ENCODE measurements at places on chromosomes 13 and 19.
A peak's percentile ranks its signal among the peaks of the same experiment; 100 is the strongest.

- no peak for DNase-seq
Observed at GRCh38 chr13:34863360-34864135, 78.5 kb upstream of the NBEA start.

- no peak for DNase-seq
Observed at GRCh38 chr19:48752496-48753365, at the start of gene FUT1. Gene FUT1 (minus strand): TSS chr19:48752641. CDS start chr19:48751281, 1,360 bp downstream.

GRCh38 chr19:30865511-30865910 lies 483.7 kb downstream of the TSHZ3 start:
- DNase-seq: no peak

DNA sequence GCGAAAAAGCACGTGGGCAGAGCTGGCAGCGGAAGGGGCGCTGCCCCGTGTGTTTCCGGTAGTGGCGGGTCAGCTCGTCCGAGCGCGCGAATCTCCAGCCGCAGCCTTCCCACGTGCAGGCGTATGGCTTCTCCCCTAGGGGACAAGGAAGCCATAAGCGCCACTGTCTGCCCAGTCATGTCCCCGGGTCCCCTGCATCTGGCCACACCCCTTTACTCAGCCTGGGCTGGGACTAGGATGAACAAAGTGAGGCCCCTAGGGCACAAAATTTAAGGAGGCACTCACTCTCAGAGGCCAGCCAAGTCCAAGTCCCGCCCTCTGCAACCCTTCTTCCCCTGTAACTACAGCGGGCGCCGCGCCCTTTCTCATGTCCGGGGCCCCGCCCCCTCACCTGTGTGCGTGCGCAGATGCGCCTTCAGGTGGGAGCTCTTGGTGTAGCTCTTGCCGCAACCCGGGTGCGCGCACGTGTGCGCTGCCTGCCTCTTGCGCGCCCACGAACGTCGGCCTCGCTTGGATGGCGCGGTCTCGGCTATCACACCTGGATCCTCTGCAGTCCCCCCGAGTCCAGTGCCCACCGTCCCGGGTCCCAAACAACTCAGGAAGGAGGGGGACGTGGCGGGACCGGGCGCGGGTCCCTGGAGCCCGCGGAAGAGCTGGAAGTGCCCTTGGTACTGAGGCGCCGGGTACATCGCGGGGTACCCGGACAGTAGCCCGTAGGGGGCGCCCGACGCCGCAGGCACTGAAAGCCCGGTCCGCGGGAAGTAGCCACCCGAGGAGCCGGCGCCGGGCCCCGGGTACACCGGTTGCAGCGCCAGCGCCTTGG lies 1.9 kb downstream of the KLF1 start:
- no peak for DNase-seq

- no peak for DNase-seq
Observed at GRCh38 chr19:10189616-10190015, 5.1 kb downstream of the DNMT1 start.

DNA sequence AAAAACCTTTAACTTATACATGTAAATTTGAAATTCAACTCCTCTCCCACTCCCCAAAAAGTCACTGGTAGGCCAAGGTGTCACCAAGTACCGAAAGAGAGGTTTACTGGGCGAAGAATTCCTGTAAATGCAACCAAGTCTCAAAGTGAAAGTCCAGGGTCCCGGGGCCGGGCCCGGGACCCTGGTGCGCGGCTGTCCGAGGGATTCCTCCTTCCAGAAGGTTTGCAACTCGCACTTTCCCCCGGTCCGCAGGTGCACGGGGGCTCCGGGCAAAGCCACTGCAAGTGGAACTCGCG lies 1.1 kb downstream of the STK24 start:
- no peak for DNase-seq

DNA sequence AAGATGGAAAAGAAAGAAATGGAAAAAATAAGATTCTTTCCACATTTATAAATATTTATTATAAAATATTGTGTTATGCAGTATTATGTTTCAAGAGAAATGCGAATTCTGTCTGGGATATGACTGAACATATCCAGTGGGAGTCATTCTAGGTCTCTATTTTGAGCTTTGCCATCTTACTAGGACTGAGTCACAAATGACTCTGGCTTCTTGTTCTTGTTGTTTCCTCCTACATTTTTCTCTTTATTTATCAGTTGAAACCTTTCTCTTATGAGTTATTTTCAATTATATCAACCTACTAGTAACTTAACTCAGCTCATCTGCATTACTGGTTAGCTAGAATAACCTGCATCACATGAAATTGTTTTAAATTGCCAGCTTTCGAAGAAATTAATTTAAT lies 1247.3 kb downstream of the SLITRK1 start:
- DNase-seq: no peak

GRCh38 chr13:23754506-23754905 lies 134.7 kb downstream of the MIPEP start:
- no peak for DNase-seq

DNA sequence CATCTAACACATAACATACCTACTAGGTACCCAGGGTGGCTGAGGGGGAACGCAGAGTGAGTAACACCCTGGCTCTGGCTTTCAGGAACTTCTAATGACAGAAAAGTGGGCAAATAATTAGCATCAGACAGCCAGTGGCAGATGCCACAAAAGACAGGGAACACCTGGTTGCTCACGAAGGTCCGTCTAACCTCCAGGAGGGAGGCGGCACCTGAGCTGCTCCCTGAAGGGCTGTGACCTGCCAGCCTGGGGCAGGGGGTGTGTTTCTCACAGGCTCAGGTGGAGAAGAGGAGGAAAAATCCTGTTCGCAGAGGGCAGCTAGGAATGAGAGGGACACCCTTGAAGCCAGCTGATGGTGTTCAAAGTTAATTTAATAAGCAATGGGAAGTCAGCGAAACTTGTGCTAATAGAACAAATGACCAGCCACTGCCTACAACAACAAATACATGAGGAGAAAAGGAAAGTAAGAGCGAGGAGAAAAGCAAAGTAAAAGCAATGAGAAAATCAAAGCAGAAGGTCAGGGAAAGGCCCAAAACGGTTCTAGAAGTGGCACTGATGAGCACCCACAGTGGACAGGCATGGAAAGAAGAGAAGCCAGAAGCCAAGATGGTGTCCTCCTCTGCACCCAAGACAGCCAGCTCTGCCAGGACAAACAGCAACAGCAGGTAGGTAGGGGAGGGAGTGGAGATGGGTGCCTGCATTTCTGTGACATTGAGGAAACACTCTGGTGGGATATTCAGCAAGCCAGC lies 87.3 kb downstream of the STK24 start:
- DNase-seq: no peak

DNA sequence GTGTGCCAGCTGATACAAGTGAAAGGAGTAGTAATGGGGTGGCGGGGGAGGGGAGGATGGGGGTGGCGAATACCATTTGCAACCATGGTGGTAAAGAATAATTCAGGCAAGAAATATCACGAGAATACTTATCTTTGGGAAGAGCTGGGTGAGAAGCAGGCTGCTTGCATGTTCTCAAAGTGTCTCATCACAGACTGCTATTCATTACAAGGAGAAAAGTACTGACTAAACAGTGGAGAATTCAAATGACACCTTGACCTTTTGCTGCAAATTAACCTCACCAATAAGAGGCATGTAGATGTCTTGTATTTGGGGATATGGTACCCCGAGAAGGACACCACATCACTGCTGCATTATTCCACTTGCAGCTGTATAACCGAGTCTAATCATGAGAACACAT lies 585.7 kb upstream of the GPC6 start:
- no peak for DNase-seq

DNA sequence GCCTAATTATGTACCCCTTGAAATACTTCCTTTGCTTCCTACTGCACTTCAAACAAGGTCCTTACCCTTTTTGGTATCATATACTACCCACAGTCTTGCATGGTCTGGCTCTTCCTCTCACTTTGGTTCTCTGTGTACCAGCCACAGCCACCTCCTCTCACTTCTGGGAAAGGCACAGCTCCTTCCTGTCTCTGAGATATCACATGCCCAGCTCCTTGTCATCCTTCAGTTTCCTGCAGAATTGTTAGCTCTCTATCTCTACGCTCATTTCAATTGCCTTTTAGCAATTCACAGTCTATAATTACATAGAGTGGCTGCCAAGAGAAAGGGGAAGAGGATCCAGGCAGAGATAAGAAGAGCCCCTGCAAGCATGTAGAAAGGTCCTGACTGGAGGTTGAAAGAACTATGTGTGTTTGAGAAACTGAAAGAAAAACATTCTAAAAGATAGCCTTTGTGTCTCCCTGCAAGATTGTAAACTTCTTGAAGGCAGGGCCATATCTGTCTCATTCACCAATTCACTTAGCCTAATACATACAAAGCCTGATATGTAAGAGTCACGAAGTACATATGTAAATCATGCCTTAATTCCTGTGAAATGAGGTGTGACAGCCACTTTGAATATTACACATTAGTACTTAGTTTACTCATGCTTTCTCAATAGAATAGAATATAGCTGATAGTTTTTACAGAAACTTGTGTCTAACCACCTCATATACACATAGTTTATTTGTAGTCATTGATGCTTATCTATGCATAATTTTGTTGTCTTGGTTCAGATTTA lies 933.1 kb downstream of the DIAPH3 start:
- DNase-seq: no peak

DNA sequence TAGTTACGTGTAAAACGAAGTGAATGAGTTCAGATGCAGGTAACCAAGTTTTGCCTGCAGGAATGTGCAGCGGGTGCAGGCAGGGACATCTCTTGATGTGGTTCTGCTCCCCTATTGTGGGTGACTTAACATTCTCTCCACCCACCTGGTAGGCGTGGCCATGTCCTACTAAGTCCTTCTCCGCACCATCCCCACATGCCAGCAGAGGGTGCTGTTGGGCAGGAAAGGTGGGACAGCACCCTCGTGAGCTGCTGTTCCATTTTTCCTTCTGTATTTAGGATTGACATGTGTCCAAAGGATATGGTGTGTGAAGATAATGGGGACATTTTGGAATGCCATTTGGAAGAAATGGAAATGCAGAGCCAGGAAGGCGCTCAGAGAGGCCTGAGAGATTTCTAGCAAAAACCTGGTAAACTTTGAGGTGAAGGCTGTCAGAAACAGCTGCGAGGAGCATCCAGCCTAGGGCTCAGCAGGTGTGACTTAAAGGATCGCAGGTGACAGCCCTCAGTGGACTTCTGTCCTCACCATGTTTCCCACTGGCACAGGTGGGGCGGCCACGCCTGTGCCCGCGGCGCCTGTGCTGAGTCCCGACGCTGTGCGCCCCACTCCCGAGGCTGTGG lies 26.2 kb upstream of the MCF2L start:
- peak; percentile 89 for DNase-seq

DNA sequence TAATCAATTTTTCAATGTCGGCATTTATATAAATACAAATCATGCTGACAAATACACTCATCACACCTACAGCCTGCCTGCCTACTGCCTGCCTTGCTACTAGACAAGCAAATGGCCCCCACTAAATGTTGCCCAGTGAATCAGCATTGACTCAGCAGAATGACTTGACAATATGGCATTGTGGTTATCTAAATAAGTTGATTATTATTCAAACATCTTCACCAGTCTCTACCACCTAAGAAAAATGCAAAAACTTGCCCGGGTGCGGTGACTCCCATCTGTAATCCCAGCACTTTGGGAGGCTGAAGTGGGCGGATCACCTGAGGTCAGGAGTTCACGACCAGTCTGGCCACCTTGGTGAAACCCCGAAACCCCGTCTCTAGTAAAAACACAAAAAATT lies 296.1 kb downstream of the PCDH9 start:
- no peak for DNase-seq

- DNase-seq: no peak
Observed at GRCh38 chr13:44730099-44730498, 154.0 kb upstream of the TSC22D1 start.

DNA sequence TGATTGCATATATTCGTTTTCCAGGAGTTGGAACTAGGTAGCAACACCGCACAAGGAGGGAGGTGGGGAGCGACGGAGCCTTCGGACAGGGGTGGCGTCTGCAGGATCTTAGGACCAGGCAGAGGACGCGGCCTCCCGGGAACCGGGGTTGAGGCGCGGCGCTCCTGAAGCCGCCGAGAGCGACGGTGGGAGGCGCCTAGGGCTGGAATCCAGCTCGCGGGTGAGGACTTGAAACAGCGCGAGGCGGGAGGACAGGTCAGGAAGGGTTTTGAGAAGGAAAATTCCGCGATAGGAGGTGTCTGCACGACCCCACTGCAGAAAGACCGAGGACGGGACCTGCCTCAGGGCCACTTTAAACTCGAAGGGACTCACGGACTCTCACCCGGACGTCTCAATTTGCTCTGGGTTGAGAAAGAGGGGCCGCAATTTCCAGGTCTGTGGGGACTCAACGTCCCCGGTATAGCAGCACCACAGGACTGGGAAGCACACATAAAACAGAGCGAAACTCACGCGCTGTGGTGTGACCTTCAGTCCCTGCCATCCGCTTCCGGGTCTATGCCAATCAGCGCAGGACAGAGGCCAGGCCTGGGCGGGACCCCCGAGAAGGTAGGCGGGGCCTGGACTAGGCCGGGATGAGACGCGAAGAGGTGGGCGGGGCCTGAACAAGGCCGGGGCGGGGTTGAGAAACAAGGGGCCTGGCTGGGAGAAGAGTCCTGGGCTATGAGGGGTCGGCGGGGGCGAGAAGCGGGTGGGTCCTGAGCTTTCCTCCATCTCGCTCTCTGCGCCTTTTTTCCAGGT lies at the start of gene ZNF320:
Gene ZNF320 (minus strand): TSS at position 498 of the 798 bp plus-strand sequence. CDS start 7,380 bp downstream, outside the sequence.
- DNase-seq: peak; percentile 86

- no peak for DNase-seq
Observed at GRCh38 chr13:110457361-110457760, 104.2 kb downstream of the RAB20 start.

DNA sequence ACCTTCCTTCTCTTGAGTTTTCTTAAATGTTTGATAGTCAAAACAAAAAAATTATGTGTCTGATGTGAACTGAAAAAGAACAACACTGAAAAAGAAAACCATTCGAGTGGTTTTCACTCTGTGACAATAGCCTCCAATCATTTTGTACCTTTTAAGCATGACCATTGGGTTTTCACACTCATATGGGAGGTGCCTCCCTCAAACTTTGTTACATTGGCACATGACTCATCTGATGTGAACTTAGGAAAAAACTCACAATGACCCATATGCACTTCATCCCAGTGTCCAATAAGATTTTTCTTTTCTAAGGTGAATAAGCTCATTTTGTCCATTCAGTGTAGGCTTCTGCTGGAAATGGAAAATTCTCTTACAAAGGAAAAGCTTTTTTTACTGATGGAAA lies 66.6 kb upstream of the XPO4 start:
- no peak for DNase-seq

- DNase-seq: no peak
Observed at GRCh38 chr13:37187621-37188020, 82.2 kb upstream of the CSNK1A1L start.

GRCh38 chr19:16571283-16571682 lies 932 bp downstream of the SLC35E1 start:
- DNase-seq: peak; percentile 8

DNA sequence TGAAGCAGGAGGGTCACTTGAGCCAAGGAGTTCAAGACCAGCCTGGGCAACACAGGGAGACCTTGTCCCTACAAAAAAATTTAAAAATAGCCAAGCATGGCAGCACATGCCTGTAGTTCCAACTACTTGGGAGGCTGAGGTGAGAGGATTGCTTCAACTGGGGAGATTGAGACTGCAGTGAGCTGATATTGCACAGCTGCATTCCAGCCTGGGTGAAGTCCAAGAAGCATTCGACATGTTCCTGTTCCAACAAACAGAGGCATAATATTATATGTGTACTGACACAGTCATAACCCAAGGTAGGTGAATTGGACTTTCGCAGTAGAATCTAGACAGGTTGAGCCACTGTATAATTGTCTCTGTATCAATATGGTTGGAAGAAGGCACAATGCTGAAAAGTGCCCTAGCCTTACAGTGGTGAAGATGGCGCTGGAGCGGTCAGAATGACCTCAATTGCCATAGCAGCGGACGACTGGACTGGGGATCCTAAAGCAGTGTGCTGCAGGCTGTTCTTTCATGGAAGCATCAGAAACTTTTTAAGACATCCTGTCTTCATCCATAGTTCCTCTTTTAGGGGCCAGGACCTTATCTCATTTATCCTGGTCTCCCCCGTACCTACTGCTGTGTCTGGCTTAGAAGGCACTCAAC lies 112.0 kb upstream of the CLDN10 start:
- no peak for DNase-seq
